Activated CD4-positive, alpha-beta T cell treated with anti-CD3 and anti-CD28 coated beads, Interleukin-2, amount 50 U/mL, for 4 hours (primary cell): ENCODE measurements at places on chromosomes 7 and 10.

DNA sequence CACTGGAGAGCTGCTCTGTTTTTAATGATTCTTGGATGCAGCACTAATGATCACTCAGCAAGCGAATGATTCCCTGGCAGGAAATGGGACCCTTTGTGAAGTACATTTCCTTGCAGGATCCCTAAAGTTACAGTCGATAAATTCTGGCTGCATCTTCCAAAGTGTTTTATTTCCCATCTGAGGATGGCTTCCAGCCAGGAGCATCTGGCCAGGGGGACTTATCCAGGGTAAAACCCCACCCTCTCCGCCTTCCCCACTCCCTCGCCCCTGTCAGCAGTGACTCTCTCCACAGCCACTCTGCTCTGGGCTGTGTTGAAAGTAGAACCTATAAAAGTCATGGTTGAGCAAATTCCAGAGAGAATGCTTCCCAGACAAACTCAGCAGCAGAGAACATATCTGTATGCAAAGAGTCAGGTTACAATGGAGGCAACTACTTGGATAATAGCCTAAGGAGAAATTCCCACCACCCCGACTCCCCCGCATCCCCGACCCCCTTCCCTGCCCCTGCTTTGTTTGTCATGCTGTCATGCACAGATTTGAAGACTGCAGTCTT, 111.0 kb upstream of the ANLN start:
- DNase-seq = no peak

GRCh38 chr10:49690698-49691356, 11.4 kb downstream of the C10orf53 start:
- no peak for DNase-seq

- no peak for DNase-seq
Observed at GRCh38 chr7:96179837-96180236, 142.1 kb downstream of the SLC25A13 start.

- DNase-seq = no peak
Observed at GRCh38 chr7:36130236-36130945, 22.7 kb upstream of the EEPD1 start.

DNA sequence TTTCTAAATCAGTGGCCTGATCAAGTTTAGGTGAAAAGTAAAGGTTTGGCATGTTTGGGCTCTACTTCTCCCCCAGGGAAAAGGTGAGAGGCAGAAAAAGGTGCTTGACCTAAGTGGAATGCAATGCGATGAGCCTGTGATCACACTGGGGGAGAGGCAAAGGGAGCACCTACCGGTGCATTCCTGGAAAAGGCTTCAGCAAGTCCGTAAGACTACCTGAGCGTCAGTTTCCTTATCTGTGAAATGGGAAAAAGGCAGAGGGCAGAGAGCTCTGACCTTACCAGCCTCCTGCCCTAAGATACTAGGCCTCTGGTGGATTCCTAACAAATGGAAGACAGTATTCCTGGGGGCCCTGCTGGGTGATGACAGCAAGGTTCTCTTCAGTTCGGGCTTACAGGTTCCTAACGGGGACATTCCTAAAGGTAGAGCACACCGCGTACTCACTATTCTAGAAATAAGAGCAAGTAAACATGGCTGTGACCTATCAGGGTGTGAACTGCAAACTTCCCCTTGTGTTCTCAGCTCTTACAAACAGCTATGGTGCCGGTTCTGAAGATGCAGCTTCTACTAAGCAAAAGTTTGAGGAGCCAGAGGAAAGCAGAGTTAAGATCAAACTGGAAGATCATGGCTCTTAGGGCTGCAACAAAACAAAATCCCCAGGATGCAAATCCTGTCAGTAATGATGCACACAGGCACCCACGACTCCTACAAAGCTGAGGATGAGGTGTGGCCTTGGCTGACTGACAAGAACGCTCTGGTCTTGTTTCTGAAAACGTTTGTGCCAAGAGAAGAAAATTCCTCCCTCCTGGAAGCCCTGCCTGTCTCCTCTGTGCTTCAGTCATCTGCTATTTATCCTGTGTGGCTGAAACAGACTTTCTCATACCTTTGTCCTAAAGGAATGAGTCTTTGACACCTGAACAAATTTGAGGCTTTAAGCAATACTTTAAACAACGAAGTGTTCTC, 13.3 kb upstream of the ACSL5 start:
- DNase-seq = no peak

DNA sequence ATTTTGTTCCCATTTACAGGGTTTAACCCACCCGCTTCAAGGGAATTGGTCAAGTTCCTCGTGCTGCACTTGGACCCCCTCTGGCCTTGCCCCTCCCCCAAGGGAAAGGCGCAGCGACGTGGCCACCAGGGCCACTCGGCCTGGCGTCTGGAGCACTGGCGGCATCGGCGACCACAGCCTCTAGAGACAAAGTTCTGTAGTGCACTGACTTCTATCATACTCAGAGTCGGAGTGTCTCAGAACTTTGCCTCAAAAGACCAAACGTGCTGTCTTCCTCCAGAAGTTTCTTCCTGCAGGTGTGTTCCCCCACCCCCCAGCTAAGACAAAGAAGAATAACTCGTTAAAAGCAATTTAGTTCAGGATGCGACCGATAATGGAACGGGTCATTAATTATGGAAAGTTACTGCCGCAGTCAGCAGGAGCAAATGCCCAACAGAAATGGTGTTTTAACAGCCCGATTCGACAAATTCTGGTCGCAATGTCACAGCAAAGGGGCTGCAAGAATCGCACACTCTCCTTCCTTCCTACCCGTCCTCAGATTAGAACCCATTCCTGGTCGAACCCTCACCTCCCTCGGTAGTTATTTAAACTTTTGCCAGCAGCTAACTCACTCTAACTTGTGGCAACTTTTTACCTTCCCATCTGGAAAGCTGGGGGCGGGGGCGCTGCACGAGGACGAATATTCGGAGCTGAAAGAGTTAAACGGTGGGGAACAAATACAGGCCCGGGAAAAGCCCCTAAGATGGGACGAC, 202.1 kb upstream of the NFE2L3 start:
- DNase-seq = no peak

GRCh38 chr10:46171661-46172060, 115.1 kb upstream of the ANTXRL start:
- DNase-seq = no peak

DNA sequence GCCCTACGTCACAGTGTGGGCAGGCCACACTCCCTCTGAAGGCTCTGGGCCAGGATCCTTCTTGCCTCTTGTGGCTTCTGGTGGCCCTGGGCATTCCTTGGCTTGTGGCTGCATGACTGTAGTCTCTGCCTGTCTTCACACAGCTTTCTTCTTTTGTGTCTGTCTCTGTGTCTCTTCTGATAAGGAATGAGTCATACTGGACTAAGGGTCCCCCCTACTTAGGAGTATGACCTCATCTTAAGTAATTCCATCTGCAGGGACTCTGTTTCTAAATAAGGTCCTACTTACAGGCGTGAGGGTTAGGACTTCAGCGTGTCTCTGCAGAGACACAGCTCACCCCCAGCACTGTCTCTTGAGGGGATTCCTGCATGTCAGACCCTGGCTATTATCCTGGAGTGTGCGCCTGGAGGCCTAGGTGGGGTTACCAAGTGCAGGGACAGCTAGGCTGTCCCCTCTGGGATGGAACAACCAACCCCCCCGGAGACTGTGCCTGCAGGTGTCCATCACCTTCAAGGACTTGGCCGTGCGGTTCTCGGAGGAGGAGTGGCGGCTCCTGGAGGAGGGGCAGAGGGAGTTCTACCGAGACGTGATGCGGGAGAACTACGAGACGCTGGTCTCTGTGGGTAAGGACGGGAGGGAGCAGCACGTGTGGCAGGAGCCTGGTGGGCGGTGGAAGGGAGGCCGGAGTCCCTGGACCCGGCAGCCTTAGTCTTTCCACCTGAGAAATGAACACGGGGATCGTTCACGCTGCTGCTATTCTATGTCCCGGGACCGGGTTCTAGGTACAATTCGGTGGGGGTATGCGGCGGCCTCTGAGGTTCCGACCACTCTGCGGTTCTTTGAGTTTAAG, 54.1 kb downstream of the ZNF467 start:
- no peak for DNase-seq

DNA sequence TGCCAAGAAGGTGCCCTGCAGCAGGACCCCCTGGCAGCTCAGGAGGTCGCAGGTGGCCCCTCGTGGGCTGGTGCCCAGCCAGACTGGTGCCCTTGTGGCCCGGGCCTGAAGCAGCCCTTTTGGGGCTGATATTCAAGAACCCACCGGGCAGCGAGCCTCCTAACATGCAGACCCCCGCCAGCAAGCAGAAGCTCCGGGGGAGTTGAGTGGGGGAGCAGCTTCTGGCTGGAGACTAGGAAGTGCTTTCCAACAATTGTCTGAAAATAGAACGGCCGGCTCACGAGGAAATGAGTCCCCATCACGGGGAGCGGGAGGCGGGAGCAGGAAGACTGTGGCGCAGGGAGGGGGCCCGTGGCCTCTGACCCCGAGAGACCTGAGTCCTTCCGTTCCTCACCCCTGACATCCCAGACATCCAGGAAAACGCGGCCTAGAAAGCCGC, 9.5 kb upstream of the INTS1 start:
- no peak for DNase-seq

GRCh38 chr10:74825371-74826141, 844 bp upstream of the KAT6B start:
- DNase-seq = peak; percentile 43

DNA sequence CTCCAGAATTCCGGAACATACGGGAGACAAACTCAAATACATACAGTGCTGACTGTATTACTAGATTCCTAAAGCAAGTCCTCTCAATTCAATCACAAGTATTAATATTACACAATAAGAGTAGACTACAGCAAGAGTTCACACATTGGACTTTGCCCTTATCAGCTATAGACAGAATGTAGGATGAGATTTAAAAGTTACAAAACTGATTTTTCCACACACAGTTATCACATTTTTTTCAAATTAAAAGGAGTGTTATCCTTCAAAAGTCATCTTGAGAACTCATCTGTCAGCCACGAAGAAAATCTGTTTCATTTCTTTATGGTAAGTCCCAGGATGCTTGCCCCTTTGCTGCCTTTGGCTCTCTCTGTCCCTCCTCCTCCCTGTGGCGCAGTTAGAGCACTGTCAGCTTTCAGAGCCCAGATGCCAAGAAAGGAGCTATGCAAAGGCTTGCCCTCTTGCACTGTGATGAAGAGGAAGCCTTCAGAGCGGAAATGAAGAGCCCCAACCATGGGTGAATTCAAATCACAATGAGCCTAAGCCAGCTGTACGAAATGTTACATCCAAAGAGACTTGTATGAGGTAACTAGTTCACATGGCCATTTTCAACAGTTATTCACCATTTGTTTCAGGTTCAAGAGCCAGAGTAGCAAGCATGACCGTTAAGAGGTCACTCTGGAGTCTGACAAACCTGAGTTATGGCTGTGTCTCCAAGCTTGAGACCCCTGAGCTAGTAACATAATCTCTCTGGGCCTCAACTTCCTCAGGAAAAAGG, 10.7 kb downstream of the NCOA4 start:
- no peak for DNase-seq

DNA sequence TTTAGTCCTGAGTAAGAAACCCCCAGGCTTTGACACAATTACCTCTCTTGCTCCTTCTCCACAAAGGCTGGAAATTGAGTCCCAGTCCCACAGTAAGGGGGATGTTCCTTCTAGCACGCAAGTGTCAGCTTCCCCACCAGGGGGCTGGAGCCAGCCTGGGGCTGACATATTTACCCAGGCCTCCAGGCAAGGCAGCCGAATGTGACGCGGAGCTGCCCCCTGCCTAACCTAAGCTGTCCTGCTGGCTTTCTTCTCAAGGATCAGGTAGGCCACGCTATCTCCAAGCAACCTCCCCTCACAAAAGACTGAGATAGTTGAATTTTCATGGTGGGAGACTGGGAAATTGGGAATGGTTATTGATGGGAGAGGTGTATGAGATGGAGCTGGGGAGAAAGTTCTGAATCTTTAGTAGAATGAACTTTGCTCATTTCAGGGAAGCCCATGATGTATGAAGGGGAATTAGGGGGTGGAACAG, 19.2 kb upstream of the BMPER start:
- DNase-seq = no peak

- DNase-seq = no peak
Observed at GRCh38 chr7:2084331-2084730, 148.4 kb downstream of the MAD1L1 start.

GRCh38 chr7:106774768-106775551, 90.1 kb upstream of the PIK3CG start:
- peak; percentile 34 for DNase-seq

- DNase-seq = no peak
Observed at GRCh38 chr10:131844529-131845084, 56.2 kb upstream of the PPP2R2D start.
